Gastrocnemius medialis (tissue), 4 donors: ENCODE measurements at places on chromosomes 4 and X. TPM values are rescaled to one million over a fixed set of nuclear protein-coding genes. Genes with fewer than 3 reads are reported as not detected.
A peak's percentile ranks its signal among the peaks of the same experiment; 100 is the strongest.

GRCh38 chr4:154928640-154929257, 147.7 kb downstream of the RBM46 start:
- no peak overlapping the region for H3K27ac ChIP-seq
- H3K4me3 ChIP-seq, result no peak overlapping the region
- H3K27me3 ChIP-seq, result no peaks in the 10 kb centered on the region
- DNase-seq, result no peak
- H3K36me3 ChIP-seq, result no peaks in the 10 kb centered on the region

The SLC9B1 gene
- total RNA-seq, result not detected

GRCh38 chrX:129572422-129572821, 32.4 kb downstream of the OCRL start:
- H3K27ac ChIP-seq, result no peak overlapping the region
- DNase-seq, result no peak
- H3K27me3 ChIP-seq, result no peaks in the 10 kb centered on the region
- no peaks in the 10 kb centered on the region for H3K36me3 ChIP-seq
- peaks cover 4% of the 10 kb centered on the region for H3K4me1 ChIP-seq

The SMIM43 gene
- not detected for total RNA-seq

DNA sequence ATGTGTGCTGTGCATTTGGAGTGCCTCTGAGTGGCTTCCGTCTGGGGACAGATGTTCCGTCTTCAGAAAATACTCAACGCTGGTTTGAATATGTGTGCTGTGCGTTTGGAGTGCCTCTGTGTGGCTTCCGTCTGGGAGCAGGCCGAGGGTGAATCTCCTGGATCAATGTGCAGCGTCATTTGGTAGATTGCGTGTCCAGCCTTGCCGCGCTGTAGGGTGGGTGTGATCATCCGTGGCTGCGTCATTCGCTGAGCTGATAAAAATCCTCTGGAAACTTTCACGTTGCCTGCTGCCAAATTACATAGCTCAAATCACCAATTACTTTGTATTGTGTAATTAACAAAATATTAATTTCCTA, 12.1 kb downstream of the UVSSA start:
- H3K4me1 ChIP-seq, result no peaks in the 10 kb centered on the region
- H3K27me3 ChIP-seq, result no peaks in the 10 kb centered on the region
- H3K36me3 ChIP-seq, result peaks cover 12% of the 10 kb centered on the region
- no peak for DNase-seq

DNA sequence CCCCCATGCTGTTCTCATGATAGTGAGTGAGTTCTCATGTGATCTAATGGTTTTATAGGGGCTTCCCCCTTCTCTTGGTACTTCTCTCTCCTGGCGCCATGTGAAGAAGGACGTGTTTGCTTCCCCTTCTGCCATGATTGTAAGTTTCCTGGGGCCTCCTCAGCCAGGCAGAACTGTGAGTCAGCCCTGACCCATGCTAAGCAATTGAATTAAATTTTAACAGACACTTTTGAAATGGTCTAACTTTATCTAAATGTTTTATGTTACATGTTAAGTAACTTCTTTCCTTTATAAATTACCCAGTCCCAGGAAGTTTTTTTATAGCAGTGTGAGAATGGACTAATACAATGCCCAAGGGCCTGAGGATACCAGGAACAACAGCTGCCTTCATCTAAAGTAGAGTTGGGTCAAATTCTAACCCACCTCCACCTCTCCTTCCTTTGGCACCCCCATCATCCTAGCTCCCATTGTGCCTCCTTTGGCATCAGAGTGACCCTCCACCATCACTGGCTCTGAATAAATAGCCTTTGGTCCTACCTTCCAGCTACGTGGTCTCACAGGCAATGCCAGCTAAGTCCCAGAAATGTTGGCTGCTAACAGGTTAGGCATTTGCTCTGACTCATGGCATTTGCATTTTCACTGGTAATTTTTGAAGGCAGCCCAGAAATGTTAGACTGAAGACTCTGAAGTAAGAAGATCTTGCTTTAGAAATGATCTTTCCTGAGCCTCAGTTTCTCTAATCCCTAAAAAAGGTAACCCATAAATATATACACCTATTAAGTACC, 182.1 kb downstream of the MOSPD2 start:
- no peaks in the 10 kb centered on the region for H3K27me3 ChIP-seq
- DNase-seq, result no peak
- H3K36me3 ChIP-seq, result no peaks in the 10 kb centered on the region
- no peaks in the 10 kb centered on the region for H3K4me1 ChIP-seq
- no peak overlapping the region for H3K4me3 ChIP-seq

DNA sequence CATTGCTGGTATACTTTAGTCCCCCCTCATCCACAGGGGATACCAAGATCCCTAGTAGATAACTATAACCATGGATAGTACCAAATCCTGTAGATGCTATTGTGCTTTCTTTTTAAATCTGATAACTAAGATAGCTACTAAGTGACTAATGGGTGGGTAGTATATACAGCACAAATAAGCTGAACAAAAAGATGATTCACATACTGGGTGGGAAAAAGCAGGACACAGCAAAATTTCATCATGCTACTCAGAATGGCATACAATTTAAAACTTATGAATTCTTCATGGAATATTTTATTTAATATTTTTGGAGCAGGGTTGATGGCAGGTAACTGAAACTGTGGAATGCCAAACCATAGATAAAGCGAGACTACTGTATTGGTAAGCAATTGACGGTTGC, 161.6 kb downstream of the IL15 start:
- DNase-seq, result no peak
- no peak overlapping the region for H3K4me3 ChIP-seq
- no peak overlapping the region for H3K27ac ChIP-seq
- H3K4me1 ChIP-seq, result no peaks in the 10 kb centered on the region
- no peaks in the 10 kb centered on the region for H3K27me3 ChIP-seq

GRCh38 chr4:5050520-5051277, 581 bp upstream of the STK32B start:
- no peak overlapping the region for H3K27ac ChIP-seq
- DNase-seq, result peak; percentile 35
- no peaks in the 10 kb centered on the region for H3K4me1 ChIP-seq
- peak overlapping the region; percentile 45 for H3K4me3 ChIP-seq
- H3K27me3 ChIP-seq, result no peaks in the 10 kb centered on the region
- no peaks in the 10 kb centered on the region for H3K36me3 ChIP-seq
